Stimulated activated CD8-positive, alpha-beta memory T cell treated with anti-CD3 and anti-CD28 coated beads, Interleukin-15, amount 100 ng/mL, for 24 hours (primary cell): ENCODE measurements at places on chromosomes 2 and 18.
A peak's percentile ranks its signal among the peaks of the same experiment; 100 is the strongest.

- DNase-seq = no peak
These were observed 59.6 kb downstream of the SPIRE1 start for GRCh38 chr18:12598181-12598930.

- no peak for DNase-seq
These were observed 37.4 kb downstream of the AFF3 start for GRCh38 chr2:100104718-100105677.

DNA sequence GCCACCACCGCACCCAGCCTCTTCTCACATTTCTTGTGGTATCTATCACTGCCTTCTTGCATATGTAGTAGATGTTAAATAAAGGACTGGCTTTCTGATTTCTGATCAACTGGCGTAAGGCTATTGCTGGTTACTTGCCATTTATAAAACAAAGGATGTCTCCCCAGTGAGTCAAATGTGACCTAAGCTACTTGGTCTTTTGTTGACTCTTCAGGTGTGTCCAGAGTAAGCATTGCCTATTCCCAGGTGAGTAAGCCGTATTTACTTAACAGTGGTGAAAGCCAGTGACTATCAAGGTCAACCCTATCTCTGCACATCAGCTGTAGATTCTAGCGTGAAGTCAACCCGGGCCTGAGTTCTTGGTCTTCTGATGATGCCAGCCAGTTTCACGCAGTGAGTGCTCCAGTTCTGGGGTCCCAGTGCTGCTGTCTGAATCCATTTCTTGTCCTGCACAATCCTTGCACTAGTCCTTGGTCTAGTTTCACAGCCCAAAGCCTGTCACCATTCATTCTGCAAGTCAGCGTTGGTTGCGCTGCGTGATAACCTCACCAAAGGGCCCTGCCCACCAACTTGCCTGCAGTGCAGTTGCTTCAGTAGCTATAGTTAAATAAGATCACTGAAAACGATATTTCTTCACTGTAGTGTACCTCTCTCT, 120.2 kb downstream of the GBX2 start:
- DNase-seq = no peak

DNA sequence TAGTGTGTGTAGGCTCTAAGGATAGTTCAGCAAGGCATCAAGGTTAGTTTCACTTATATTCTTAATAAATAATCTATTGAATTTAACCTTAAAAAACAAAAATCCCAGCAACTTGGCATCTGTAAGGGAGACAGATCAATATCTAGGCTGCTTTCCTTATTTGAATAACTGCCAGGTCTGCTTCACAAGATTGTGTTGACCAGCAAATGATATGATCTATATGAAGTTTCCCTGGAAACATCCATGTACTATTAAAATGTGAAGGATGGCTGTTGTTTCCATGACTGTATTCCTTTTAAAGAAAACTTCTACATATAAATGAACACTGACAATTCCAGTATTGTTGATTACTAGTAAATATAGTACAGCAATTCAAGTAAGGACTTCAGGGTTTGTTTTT, 109.4 kb downstream of the SPTBN1 start:
- no peak for DNase-seq

GRCh38 chr2:229835596-229836283, 86.1 kb downstream of the TRIP12 start:
- DNase-seq = no peak

GRCh38 chr2:218272531-218273212, 2.4 kb downstream of the PNKD start:
- peak; percentile 51 for DNase-seq

DNA sequence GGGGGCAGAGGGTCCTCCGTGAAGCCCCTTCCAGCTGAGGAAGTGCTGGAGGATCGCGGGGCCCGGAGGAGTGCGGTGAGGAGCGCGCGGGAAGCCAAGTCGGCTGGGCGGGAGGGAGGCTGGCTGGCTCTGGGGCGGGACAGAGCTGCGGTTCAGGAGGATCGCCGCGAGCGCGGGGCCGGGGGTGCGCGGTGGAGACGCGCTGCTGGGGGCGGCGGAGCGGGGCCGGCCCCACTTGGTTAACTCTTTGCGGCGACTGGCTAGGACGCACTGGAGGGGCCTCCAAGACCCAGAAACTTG, 464 bp downstream of the CYBRD1 start:
- DNase-seq = no peak

DNA sequence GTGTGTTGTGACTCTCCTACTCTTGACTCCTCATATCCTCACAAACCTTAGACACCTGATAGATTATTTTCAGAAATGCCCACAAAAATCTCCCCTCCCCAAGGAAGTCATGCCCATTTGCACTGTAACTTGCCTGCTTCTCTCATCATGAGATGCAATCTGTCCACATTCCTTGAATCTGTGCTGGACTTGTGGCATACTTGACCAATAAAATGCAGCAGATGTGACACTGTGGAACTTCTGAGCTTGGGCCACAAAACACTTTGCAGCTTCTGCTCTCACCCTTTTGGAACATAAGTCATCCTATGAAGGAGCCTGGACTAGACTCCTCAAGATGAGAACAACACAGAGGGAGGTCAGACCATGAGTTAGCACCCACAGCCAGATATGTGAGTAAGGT, 4.4 kb upstream of the PID1 start:
- DNase-seq = no peak

- DNase-seq = no peak
These were observed 60.3 kb upstream of the SCN1A start for GRCh38 chr2:166188084-166188483.

DNA sequence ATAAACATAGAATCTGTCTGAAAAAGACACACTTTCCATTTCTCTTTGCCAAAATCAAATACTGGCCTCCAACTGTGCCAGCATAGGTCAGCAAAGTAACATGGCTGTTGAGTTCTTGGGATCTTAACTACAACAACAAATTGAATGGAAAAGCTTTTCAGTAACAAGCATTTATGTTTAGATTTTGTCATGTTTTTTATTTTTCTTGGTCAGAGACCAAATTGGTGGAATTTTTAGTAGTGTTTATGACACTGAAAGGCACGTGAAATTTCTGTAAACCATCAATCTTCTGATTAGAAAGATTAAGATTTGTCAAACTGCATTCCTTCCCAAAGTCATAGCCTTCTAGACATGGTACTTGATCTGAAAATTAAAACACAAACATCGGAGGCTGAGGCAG, 77.6 kb downstream of the PDE1A start:
- no peak for DNase-seq

GRCh38 chr2:95278637-95279225, 4.5 kb downstream of the PROM2 start:
- no peak for DNase-seq

GRCh38 chr2:40097691-40098385, 318.8 kb upstream of the THUMPD2 start:
- no peak for DNase-seq

GRCh38 chr2:218827701-218828476, 3.7 kb downstream of the PRKAG3 start:
- DNase-seq = no peak

- no peak for DNase-seq
These were observed 6.8 kb upstream of the TPO start for GRCh38 chr2:1406434-1406833.
